ENCODE measurements at places on chromosomes 5 and 9.
A peak's percentile ranks its signal among the peaks of the same experiment; 100 is the strongest.

DNA sequence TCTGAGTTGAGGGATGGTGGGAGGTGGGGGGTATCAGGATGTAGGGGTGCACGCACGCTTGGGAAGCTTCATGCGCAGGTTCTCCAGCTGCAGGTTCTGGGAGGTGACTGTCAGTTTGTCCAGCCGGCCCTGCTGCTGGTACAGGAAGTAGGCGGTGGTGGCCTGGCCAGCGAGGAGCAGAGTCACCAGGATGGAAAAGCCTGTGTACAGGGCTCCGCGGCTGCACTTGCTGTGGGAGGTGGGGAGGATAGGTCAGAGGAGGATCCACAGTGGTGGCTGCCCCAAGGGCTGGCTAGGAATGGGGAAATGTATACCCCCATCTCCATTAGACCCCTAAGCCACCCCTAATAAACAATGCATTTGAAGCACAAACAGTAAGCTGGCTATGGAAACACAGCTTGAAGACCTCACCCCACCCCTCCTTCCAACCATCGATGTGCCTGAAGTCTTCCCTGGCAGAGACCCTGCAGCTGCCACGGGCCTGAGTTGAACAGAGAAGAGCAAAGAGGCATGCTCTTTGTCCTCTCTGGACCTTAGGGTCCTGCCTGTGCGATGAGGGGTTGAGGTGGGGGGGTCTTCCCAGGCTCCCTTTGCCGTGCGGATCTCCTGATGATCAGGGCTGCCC is 5.5 kb downstream of the CD74 start:
- no peak for DNase-seq

DNA sequence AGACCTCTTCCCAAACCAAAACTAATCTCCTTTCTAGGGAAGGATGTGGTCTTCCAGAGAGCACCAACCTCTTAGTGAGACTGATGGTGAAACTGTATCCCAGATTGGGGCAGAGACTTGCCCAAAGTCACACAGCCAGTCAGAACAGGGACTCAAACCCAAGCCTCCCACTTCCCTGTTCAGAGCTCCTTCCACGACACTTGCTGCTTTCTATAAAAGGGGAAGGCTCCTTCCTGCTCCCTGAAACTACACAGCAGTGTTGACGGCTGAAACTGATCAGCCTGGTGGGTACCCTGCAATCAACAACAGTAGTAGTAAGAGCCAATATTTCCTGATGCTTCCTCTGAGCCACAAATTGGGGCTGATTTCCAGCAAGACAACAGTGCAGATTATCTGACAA is 1.5 kb downstream of the TOR2A start:
- no peak for DNase-seq

- no peak for DNase-seq
These were observed 9.3 kb downstream of the NACC2 start for GRCh38 chr9:136085815-136086212.

- DNase-seq: no peak
These were observed 26.0 kb upstream of the SUSD3 start for GRCh38 chr9:93032545-93032944.

DNA sequence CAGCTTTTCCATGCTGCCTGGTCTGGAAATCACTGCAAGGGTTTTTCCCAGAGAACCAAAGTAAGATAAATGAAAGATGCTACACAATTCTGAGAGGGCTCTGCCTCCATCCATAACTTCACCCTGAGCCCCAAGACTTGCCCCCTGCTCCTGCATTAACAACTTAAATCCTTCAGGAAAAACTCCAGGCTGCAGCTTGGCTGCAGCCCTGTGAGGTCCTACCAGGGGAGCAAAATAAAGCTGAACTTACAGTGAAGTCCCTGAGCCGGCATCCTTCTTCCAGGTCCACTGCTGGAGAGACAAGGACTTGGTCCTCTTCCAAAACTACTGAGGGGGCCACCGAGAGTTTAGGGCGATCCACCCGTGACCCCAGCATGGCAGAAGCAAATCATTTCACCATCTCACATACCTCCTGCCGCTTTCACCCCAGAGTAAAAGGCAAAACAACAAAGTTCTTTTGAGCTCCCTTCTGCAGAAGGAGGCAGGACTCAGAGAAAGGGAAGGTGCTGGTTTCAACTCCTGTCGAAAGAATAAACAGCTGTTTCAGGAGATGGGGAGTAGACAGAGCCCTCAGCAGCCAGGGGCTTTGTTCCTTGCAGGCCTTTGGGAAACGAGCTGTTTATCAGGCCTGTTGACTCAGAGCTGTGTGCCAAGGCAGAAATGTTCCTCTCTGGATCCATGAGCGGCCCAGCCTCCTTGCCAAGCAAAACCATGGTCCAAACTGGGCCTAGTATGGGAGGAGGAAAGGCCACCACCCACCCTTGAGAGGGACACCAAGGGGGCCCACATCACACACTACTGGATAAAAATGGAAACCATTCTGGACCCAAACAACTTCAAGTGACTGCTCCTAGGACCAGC is 20.6 kb downstream of the GGTA1 start:
- no peak for DNase-seq

DNA sequence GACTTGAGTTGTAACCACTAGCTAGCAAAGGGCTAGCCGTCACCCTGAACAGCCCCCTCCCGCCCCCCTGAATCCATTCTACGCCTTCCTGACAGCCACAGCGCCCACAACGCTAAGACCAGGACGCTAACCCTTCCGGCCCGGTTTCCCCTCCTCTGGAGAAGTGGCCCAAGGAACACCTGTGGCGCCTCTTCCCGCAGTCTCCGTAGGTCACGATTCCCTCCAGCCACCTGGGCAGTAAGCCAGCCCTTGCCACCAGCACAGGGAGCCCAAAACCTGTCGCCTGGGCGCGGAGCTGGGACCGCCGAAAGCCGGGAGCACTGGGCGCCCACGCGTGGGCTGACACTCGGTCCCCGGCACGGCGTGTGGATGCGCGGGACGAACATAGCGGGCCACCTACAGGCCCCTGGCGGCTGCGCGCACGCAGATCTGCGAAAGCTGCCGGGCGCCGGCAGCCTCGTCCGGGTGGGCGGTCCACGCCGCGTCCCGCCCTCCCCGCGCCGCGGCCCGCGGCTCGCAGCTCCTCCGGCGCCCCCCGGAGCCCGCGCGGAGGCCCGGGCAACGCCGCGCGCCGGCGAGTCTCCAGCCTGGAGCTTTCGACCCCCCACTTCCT is 596 bp downstream of the IRF1 start:
- peak; percentile 40 for DNase-seq

Data from CD4-positive, alpha-beta T cell treated with Interleukin-21 for 1 hour (primary cell).